ENCODE measurements at places on chromosomes 2 and 18.

GRCh38 chr18:37711766-37712505, 146.3 kb upstream of the CELF4 start:
- DNase-seq = no peak
- H3K27me3 ChIP-seq = peaks cover 5% of the 10 kb centered on the region
- no peaks in the 10 kb centered on the region for H3K36me3 ChIP-seq
- H3K4me1 ChIP-seq = no peaks in the 10 kb centered on the region
- no peak overlapping the region for H3K27ac ChIP-seq

- no peaks in the 10 kb centered on the region for H3K4me1 ChIP-seq
- H3K27ac ChIP-seq = no peak overlapping the region
- no peak for DNase-seq
- no peaks in the 10 kb centered on the region for H3K27me3 ChIP-seq
- no peak overlapping the region for H3K4me3 ChIP-seq
These were observed 36.0 kb upstream of the DYNC2LI1 start for GRCh38 chr2:43737855-43738254.

- peak overlapping the region; percentile 48 for H3K27ac ChIP-seq
- DNase-seq = no peak
- no peaks in the 10 kb centered on the region for H3K27me3 ChIP-seq
- H3K4me1 ChIP-seq = peaks cover 93% of the 10 kb centered on the region
- H3K36me3 ChIP-seq = no peaks in the 10 kb centered on the region
- no peak overlapping the region for H3K4me3 ChIP-seq
These were observed 18.2 kb downstream of the PTPRM start for GRCh38 chr18:7585276-7585670.

DNA sequence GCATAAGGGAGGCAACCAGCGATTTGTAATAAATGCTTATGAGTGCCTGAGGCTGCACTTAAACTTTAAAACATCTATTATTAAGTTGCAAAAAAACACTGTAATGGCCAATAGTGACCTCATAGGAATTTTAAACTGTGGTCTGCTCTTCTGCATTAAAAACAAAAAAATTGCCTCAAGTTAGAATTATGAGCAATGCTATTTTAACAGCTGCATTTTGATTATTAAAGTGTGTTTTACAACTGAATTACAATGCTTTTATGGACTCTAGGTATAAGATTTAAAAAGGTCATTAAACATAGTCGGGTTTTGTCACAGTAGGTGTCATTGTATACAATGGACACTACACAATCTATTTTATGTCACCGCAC, 528.7 kb upstream of the FANCL start:
- no peak overlapping the region for H3K27ac ChIP-seq
- no peaks in the 10 kb centered on the region for H3K36me3 ChIP-seq
- DNase-seq = no peak

GRCh38 chr2:148754864-148755263, 110.3 kb downstream of the EPC2 start:
- no peak overlapping the region for H3K4me3 ChIP-seq
- H3K27ac ChIP-seq = no peak overlapping the region
- no peak for DNase-seq
- H3K4me1 ChIP-seq = no peaks in the 10 kb centered on the region
- H3K36me3 ChIP-seq = peaks cover 5% of the 10 kb centered on the region
- no peaks in the 10 kb centered on the region for H3K27me3 ChIP-seq

DNA sequence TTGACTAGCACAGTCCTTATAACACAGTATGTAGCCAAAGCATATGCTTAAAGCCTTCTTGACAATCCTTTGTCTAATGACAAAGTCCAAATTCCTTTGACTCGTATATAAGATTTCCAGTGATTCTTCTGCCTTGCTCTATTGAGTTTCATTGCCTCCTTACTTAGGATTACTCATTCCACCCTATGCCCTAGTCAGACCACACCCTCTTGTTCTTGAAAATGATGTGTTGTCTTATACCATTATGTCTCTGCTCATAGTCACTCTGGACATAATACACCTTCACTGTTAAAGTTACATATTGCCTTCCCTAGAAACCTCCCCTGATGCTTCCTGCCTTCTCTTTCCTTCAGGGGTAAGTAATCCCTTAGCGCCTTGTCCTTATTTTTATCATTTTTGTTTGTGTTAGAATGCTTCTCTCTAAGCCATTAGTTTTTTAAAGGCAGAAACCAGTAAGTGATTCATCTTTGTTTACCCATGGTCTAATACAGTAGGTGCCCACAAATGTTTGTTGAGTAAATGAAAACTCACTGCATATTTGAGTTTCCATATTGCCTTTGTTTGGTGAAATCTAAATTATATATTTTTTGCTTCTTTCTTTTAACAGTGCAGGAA, 19.3 kb downstream of the GPD2 start:
- no peaks in the 10 kb centered on the region for H3K27me3 ChIP-seq
- peaks cover 36% of the 10 kb centered on the region for H3K4me1 ChIP-seq
- no peak overlapping the region for H3K27ac ChIP-seq
- no peak overlapping the region for H3K4me3 ChIP-seq
- no peaks in the 10 kb centered on the region for H3K36me3 ChIP-seq

- no peaks in the 10 kb centered on the region for H3K4me1 ChIP-seq
- no peak overlapping the region for H3K4me3 ChIP-seq
- H3K36me3 ChIP-seq = no peaks in the 10 kb centered on the region
- DNase-seq = no peak
These were observed 22.4 kb upstream of the SLC25A52 start for GRCh38 chr18:31783059-31783458.

GRCh38 chr2:27427863-27428212, 593 bp upstream of the NRBP1 start:
- H3K27ac ChIP-seq = peak overlapping the region; percentile 100
- no peak for DNase-seq
- H3K27me3 ChIP-seq = no peaks in the 10 kb centered on the region
- H3K4me3 ChIP-seq = peak overlapping the region; percentile 98

DNA sequence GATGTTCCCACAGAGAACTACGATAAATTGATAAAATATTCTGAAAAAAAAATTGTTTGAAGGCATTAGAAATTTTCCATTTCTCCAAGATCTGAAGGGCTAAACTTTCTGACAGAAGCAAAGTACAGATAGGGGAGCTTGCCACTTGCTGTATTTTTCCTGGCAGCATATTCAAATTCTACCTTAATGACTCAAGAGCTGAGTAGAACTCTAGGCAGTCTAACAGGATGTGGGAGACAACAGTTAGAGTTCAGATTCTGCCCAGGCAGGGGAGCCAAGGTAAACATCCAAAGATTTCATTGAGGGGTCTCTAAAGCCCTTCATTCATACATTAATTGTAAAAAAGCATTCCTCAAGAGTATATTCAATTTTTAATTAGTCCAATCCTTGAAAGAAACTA, 46.0 kb upstream of the RIT2 start:
- no peak for DNase-seq
- no peaks in the 10 kb centered on the region for H3K27me3 ChIP-seq
- H3K4me3 ChIP-seq = no peak overlapping the region
- H3K36me3 ChIP-seq = no peaks in the 10 kb centered on the region
- no peak overlapping the region for H3K27ac ChIP-seq
- no peaks in the 10 kb centered on the region for H3K4me1 ChIP-seq

DNA sequence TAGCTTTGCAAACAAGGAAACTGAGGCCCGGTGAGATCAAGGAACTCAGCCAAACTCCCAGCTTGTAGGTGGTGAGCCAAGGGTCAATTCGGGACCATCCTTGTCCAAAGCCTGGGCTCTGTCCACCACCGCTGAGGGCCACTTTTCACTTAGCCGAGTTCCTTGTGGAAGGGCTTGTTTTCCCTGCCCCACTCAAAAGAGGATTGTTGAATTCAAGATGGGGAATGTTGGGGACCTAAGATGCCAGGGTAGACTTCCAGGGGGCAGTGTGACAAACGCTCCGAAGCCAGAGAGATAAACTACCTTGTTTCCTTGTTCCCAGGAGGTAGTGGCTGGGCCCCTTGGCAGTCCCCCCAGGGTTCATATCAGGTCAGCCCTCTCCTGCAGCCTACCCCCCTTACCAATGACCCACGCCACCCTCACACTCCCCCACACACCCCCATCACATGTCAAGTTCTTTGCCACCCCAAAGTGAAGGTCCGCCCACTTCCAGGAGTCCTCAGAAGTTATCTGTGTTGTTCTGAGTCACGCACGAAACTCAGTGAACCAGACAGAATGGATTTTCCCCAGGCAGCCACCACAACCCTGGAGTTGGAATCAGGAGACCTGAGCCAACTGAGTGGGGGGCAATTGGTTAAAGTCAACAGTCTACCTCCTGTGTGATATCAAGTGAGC, 10.3 kb upstream of the ATOH8 start:
- no peak overlapping the region for H3K4me3 ChIP-seq
- H3K27ac ChIP-seq = peak overlapping the region; percentile 96
- H3K27me3 ChIP-seq = no peaks in the 10 kb centered on the region
- peaks cover 79% of the 10 kb centered on the region for H3K4me1 ChIP-seq

DNA sequence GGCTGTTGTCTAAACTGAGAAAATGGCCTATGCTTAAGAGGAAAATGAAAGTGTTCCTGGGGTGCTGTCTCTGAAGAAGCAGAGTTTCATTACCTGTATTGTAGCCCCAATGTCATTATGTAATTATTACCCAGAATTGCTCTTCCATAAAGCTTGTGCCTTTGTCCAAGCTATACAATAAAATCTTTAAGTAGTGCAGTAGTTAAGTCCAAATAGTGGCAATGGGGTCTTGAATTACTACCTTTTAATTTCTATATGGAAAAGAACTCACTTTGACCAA, 13.8 kb upstream of the ALLC start:
- no peaks in the 10 kb centered on the region for H3K27me3 ChIP-seq
- no peak overlapping the region for H3K27ac ChIP-seq
- DNase-seq = no peak
- no peak overlapping the region for H3K4me3 ChIP-seq
- H3K4me1 ChIP-seq = no peaks in the 10 kb centered on the region

DNA sequence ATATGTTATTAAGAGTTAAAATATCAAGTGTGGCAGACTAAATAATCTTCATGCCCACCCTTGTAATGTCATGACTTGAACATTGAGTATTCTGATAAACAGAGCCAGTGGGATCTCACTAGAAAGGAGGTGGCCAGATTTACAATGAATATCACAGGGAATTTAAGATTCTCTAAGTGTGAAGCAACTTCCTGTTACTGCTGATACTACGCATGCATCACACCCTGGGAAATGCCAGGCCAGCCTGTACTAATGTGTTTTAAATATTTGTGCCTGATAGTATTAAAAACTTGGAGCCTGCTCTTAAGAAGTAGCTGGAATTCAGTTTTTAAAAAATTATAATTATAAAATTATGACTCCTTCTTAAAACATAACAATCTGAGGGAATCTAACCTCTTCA, 148.3 kb downstream of the LAMA3 start:
- H3K27me3 ChIP-seq = no peaks in the 10 kb centered on the region
- H3K4me1 ChIP-seq = peaks cover 24% of the 10 kb centered on the region
- peak; percentile 31 for DNase-seq
- peak overlapping the region; percentile 65 for H3K27ac ChIP-seq
- H3K4me3 ChIP-seq = no peak overlapping the region
- peaks cover 9% of the 10 kb centered on the region for H3K36me3 ChIP-seq

DNA sequence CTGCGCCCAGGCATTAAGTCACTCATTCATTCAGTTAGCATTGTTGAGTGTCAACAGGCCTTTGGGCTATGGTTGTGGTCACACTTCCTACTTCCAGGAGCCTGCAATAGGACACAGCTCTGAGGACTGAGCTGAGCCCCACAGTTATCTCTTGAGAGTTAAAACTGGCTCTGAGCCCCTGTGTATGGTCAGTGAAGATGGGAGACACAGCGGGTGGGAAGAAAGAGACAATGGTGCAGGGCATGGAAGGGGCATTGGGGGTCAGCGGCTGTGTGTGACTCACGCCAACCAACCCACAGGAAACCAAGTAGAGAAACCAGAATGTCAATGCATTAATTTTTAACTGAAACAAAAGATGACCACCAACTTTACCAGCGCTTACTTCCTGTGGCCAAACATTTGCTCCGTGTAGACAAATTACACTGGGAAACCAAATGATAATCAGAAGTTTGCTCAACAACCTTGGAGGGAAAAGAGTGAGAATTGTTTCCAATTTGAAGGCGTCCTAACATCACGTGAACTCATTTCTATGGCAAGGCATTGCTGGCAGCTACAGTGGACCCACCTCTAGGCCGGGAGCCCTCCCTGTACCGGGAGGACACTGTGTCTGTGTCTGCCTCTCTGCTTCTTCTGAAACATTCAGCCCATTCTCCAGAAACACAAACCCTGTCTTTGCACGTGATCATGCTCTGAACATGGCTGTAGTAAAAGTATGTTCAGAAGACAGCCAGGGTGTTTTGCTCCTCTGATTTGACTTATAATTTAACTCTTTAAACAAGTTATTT, 212.0 kb upstream of the ID2 start:
- DNase-seq = no peak
- peaks cover 12% of the 10 kb centered on the region for H3K4me1 ChIP-seq
- no peak overlapping the region for H3K4me3 ChIP-seq
- no peak overlapping the region for H3K27ac ChIP-seq
- H3K36me3 ChIP-seq = no peaks in the 10 kb centered on the region
- no peaks in the 10 kb centered on the region for H3K27me3 ChIP-seq

- H3K27me3 ChIP-seq = no peaks in the 10 kb centered on the region
- no peak for DNase-seq
- no peaks in the 10 kb centered on the region for H3K36me3 ChIP-seq
- H3K4me3 ChIP-seq = no peak overlapping the region
These were observed 587.4 kb upstream of the SETBP1 start for GRCh38 chr18:44093253-44093652.
